ENCODE measurements at places on chromosomes 16 and 17.

DNA sequence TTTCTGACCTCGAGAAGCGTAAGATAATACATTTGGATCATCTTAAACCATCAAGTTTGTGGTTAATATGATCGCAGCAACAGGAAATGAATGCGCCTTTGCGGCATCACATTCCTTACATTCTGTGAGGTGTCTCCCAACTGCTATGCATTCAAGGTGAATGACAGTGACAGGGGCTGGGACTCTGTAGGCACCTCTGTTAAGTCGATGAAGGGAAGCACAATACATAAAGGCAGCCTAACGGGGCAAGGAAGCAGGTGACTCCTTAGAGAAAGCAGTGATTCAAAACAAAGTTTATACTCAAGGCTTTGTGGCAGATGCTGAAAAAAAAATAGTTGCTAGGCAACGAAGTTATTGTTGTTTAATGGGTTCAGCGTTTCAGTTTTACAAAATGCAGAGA is 21.6 kb upstream of the EVPL start:
- DNase-seq, result no peak

GRCh38 chr17:51443646-51444045 is 183.3 kb downstream of the UTP18 start:
- DNase-seq, result no peak

GRCh38 chr16:79264237-79265109 is 336.1 kb downstream of the MAF start:
- DNase-seq, result no peak

DNA sequence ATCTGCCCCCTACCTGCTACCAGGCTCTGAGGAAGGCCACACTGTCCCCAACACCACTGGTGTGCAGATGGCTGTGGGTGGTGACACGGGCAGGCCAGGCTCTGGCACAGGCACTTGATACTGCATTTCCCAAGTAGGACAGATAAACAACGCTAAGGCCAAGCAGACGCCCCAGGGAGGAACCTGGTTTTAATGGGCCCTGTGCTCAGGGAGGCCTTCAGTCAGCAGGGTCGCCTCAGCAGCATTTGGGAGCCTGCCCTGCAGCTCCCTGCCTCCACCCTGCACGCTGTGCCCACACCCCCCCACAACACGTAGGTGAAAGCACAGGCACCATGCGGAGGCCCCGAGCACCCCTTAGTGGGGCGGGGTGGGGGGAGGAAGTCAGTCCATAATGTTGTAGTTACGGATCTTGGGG is 3.3 kb upstream of the FASN start:
- DNase-seq, result no peak

GRCh38 chr16:69217433-69217832 is 30.5 kb downstream of the SNTB2 start:
- no peak for DNase-seq

- DNase-seq, result no peak
These were observed 31.3 kb upstream of the ANKRD40CL start for GRCh38 chr17:50798424-50799288.

- DNase-seq, result no peak
These were observed 287.5 kb downstream of the IRX3 start for GRCh38 chr16:53998966-53999522.

DNA sequence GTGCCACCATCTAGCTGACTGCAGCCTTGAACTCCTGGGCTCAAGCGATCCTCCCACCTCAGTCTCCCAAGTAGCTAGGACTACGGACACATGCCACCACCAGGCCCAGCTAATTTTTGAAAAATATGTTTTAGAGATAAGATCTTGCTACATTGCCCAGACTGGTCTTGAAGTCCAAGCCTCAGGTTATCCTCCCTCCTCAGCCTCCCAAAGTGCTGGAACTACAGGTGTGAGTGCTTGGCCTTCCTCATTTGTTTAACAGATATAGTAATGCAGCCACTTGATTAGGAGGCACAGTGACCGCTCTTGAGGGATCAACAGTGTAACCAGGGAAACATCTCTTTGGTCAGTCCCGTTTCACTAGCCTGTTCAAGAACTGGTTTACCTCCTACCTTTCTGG is 35.1 kb downstream of the HLF start:
- no peak for DNase-seq

DNA sequence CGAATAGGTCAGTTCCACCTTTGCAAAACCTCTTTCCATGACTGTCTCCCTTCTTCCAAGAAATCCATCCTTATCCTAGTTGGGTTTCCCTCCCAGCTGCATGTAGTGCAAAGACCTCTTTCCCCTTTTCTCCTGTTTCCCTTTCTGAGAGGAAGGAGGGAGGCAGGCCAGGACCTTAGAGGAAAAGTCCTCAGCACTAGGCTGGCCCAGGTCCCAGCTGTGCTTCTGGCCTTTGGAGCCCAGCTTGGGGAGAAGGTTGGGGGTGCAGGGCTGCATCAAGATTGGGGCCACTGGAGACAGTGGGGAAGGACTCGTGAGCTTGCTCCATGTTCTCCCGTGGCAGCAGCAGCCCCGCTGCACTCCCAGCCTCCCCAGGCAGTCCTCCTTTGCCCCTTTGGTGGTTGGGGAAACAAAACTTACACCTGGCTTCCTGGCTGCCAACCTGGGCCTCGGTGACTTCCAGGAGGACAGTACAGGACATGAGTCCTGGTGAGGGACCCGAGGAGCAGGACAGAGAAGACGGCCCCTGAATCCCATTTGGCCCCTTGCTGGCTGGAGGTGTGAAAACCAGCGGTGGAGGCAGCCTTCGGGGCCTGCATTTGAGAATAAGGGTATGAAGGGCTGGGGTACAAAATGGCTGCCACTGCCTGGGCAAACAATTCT is 481 bp downstream of the HEXIM2 start:
- no peak for DNase-seq

GRCh38 chr17:41864498-41864835 is 756 bp downstream of the KLHL11 start:
- no peak for DNase-seq

DNA sequence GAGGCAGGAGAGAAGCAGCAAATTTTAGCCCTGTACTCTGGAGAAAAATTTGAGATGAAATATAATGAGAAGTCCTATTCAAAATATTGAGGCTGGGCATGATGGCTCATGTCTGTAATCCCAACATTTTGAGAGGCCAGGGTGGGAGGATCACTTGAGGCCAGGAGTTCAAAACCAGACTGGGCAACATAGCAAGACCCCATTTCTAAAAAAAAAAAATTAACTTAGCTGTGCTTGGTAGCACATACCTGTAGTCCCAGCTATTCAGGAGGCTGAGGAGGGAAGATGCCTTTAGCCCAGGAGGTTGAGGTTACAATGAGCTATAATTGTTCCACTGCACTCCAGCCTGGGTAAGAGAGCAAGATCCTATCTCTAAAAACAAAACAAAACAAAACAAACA is 103.4 kb downstream of the CACNG3 start:
- DNase-seq, result no peak

GRCh38 chr16:1097800-1098199 is 1.8 kb upstream of the C1QTNF8 start:
- no peak for DNase-seq

GRCh38 chr17:80882323-80882722 is 109.3 kb upstream of the CHMP6 start:
- no peak for DNase-seq

DNA sequence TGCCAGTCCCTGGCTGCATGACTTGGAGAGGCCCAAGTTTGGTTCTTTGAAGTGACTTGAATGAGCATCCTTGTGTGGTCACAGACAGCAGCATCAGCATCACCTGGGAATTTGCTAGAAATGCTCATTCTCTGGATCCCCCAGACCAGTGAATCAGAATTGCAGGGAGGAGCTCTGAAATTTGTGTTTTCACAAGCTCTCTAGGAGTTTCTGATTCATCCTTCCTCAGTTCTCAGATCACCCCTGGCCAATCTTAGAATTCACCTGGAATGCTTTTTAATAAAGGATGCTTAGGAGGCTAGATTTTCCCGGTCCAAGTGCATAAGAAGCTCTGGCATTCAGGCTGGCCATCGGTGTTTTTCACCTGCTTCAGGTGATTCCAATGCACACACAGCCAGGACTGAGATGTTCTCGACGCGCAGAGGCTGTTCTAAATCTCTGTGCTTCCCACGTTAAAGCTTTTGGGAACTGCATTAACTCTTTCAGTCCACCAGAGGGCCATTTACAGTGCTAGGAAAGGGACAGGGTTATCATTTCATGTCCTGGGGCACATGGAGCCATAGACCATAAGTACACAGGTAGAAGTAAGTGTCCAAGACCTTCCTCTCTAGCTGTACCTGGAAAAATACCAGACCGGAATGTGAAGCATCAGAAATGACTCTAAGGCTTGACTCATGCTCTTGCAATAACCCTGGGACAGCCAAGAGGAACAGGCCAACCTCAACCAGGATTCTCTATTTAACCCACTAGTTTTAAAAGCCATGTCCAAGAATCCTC is 85.7 kb upstream of the XYLT1 start:
- DNase-seq, result peak; percentile 33

- no peak for DNase-seq
These were observed 99.2 kb downstream of the SPACA3 start for GRCh38 chr17:33090806-33091205.

GRCh38 chr17:48198950-48199541 is 91.5 kb downstream of the SNX11 start:
- no peak for DNase-seq

DNA sequence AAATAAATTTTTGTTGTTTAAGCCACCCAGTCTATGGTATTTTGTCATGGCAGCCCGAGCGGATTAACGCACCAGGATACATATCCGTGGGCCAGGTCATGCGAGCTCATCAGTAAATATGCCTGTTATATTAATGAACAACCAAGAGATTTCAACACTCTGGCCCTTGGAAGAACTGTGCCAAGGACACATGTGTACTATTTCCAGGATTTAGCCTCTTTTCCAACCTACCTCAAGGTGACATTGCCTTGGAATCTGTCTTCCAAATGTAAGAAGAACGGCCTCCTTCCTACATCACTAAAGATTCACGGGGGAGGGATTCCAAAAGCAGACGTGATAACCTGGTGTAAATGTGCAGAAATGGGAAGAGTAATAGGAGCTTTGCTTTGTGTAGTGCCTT is 72.8 kb upstream of the DYNLRB2 start:
- no peak for DNase-seq

- DNase-seq, result no peak
These were observed 5.5 kb upstream of the CPHXL2 start for GRCh38 chr16:75682308-75682707.

DNA sequence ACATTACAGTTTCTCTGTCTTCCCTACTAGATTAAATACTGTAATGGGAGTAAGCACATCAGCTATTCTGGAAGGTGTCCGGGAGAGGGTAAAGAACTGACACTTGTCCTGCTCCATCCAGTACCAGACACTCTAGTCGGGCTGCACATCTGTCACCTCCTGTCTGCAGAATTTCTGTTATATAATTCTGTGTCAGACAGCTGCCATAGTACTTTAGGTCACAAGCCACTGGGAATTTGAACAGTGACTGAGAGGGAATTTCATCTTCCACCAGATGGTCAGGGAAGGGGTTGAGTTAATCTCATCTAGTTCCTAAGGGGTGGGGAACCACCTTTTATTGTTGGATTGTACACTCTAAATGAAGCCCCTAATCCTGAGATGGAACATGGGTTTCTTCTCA is 58.6 kb upstream of the NUDT7 start:
- no peak for DNase-seq

- no peak for DNase-seq
These were observed 1.7 kb downstream of the PER1 start for GRCh38 chr17:8150194-8151119.

DNA sequence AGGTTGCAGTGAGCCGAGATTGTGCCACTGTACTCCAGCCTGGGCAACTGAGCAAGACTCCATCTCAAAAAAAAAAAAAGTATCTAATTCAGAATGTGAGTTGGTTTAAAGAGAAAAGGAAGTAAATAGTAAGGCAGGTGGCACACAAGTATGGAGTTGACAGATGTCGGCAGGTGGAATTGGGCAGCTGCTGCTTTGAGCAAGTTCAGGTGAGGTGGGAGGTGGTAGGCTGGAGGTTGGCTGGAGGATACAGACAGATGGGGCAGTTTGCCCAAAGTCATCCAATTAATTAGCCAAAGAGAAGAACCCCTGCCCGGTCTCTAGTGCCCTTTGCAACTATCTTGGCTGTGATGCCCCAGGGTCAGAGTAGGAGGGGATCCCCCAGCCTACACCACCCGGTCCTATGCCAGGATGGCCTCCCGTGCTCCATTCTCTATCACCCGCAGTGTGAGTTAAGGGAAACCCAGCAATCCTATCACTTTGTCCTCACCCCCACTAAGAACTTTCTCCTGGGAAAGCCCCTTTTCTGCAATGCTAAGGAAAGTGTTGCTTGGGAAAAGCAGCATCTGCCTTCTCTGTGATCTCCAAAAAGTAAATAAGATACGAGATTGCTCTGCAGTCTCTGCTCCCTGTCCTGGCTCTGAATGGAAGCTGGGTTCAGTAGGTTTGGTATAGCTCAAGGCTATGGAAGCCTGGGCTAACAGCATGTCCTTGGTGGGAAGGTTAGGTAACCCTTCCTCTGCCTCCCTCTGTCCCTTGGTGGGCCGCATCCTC is 32.2 kb downstream of the SLC12A3 start:
- DNase-seq, result no peak

- DNase-seq, result peak; percentile 26
These were observed 142.4 kb upstream of the NOL11 start for GRCh38 chr17:67575325-67575724.

- no peak for DNase-seq
These were observed 11.0 kb downstream of the P3H4 start for GRCh38 chr17:41800601-41801373.

DNA sequence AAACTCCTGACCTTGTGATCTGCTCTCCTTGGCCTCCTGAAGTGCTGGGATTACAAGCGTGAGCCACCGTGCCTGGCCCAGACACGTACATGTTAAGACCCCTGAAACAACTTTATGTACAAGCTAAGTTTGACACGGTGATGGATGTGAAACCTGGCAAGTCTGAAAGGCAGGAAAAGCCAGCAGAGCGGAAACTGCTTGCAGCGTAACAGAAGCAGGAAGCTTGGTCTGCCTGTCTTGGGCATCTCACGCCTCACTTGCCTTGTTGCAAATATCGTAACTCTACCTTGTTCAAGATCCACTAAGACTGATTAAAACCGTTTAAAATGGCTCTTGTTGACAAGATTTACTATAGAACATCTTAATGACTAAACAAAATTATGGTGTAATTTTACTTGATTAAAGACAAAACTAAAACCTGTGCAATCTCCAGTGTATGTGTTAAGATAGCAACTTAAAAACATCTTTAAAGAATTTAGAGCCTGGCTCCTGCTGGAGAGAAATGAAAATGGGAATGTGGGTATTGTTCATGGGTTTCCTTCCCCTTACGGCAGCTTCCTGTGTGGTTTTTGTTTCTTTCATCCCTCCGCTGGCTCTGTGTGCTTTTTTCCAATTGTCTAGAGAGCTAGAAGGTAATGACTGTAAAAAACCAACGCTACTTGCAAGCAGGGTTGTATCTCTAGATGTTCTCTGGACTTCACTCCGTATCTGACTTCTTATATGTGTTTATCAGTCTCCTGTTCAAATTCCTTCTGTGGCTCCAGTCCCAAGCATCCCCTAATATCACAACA is 477.6 kb downstream of the XYLT1 start:
- DNase-seq, result no peak

- DNase-seq, result no peak
These were observed 478.0 kb downstream of the SLC39A11 start for GRCh38 chr17:72614476-72614870.

- no peak for DNase-seq
These were observed 28.4 kb upstream of the VWA3A start for GRCh38 chr16:22063888-22064467.
